ENCODE measurements at places on chromosomes 5 and 9.

DNA sequence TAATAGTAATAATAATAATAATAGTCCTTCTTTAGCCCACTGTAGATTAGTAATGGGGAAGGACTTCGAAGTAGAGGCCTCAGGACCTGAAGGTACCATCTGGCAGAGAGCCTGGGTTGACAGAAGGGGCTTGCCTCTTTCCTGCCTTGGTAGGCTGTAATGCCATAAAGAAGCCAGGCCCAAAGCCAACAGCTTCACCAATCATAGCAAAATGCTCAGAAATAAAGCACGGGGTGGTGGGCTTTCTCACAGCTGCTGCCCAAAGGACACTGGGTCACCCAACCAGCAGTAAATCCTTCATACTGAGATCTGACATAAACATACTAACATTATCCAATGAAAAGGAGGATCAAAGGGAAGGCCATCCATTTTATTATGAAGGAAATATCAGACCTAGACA is 70.7 kb downstream of the SUSD1 start:
- DNase-seq, result no peak

GRCh38 chr5:135834639-135835529 is at the start of gene SLC25A48:
Gene SLC25A48, plus strand, starts transcription at chr5:135834663. Its CDS starts 185 bp downstream, at chr5:135834848.
- no peak for DNase-seq

DNA sequence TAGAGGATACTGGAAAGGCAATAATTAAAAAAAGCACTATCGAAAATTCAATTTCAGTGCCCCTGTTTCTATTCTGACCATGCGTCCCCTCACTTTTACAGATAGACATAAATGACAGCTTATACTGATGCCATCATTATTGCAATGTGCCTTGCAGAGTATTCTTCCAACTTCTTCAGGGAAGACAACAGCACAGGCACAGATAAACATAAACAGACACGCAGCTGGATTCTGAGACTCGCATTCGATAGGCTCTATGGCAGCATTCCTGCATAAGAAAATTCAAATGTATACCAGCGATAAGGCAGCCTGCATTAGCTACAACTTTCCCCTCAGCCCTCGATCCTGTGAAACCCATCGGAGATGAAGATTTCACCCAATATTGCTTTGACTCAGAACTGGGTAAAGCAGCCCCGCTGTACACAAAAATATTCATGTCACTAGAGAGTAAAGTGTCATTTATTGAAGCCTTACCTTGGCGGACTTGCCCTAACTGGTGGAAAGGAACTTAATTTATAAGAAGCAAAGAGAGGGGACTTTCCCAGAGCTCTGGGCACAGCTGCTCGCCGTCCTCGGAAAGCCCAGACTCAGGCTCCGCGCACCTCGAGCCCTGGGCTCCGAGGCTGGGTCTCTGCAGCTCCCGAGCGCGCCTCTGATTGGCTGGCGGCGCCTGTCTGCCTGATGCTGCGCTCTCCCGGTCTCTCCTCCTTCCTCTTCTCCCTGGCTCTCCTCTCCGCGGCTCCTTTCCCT is at the start of gene CDH18:
CDH18 (minus strand) TSS at position 589 of the 750 bp plus-strand sequence. CDS start 149,214 bp downstream, outside the sequence.
- no peak for DNase-seq

GRCh38 chr9:136686794-136687711 is at the start of gene AGPAT2:
Gene AGPAT2, minus strand, starts transcription at chr9:136687457. Its CDS starts 100 bp downstream, at chr9:136687357.
- no peak for DNase-seq

DNA sequence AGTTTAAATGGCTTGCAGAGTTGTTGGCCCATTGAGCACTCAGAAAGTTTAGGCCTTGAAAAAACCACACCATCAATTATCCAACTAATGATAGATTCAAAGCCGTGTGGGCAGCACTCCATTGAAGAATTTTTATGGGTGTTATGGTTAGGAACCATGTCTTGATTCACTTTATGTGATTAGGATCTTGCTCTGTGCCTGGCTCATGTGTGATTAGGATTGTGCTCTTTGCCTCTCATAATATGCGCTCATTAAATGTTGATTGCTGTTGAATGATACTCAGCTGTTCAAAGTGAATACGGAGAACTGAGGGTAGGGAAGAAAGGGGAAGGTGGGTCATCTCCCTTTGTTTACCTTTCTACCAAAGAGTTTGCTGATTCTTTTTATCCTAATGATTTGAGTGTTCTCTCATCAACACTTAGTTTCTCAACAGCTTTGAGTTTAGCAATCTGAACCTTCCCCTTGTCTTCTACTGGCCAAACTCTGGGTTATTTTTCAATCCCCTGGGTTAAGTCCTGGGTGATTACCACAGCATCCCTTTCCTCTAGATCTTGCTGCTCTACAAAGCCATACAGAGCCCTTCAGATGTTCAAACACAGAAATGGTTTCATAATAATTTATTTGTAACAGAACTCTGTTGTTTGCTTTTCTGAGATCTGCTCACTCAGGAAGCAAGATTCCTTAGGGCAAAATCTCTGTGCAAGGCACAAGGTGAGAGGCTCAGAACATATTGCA is 668.8 kb upstream of the RGMB start:
- no peak for DNase-seq
